ENCODE measurements at places on chromosomes 6 and 20.

DNA sequence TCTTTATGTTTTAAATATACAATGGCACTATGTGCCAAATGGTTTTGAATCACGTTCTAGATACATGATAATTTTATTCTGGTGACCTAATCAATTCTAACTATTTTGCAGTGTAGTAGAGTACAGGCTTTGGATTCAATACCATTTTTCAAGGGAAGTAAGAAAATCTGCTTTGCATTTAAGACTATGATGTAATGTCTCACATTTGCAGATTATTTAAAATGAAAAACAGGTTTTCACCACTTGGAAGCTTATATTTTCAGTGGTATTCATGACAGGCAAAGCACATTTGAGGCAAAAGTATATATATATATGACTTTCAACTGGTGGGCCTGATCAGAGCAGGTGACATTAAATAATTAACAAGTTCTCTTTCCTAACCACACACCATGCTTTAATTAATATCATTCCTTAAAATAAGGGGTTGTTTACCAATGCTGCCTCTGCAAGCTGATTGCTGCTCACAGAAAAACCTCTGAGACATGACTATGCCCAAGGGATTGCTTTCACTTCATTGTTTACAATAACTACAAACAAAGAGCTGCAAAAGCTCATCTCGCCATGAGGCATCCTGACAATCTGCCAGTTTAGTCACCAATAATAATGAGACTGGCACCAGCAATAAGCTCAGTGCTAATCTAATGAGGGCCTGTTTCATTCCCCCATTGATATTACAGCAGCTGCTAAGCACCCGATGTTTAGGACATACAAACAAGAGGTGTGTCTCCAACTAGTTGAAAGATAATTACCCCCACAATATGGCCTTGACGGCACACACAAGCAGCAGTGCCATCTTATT lies 1176.0 kb upstream of the GJE1 start:
- DNase-seq: no peak

- no peak for DNase-seq
These were observed 1.7 kb downstream of the PPDPF start for GRCh38 chr20:63522091-63522868.

DNA sequence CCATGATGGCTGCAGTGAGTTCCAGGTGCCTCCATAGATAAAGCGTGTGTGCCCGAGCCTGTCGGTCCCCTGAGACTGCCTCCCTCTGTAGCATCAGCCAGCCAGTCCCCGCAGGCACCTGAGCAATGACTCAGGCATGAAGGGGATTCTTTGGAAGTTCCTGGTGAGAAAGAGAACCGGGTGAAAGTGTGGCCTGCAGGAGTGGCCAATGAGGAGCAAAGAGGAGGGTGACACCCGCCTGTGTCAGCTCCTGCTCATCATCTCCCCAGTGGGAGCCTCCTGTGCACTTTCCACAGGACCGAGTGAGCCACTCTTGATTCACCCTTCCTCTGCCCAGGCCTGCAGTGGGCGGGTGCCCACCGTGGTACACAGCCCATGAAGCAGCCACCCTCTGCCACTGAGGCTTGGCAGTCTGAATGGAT lies 71.2 kb upstream of the PTPN1 start:
- no peak for DNase-seq

- DNase-seq: no peak
These were observed 7.0 kb downstream of the TAGAP start for GRCh38 chr6:159037756-159038290.

- DNase-seq: no peak
These were observed 29.9 kb upstream of the PRDM1 start for GRCh38 chr6:106056060-106056745.

GRCh38 chr6:53424300-53424699 lies 75.5 kb upstream of the ELOVL5 start:
- DNase-seq: no peak

DNA sequence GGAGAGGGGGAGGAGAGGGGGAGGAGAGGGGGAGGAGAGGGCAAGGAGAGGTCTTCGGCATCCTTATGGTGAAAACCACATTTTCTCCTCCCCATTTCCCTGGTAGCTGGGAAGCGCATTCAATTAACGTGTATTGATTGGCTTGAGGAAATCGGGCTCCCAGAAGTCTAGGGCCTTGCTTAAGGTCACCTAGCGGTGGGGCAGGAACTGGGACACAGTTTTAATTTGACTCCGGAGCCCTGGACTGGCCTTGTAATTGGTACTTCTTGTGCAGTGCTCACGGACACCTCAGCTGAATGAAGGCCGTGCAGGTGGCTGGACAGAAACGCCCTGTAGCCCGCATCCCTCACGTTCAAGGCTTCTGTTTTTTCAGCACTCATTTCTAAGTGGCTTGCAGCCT lies 42.8 kb downstream of the CTCFL start:
- DNase-seq: no peak

All from stimulated activated CD8-positive, alpha-beta memory T cell treated with anti-CD3 and anti-CD28 coated beads, Interleukin-7, amount 100 ng/mL, for 1 hour (primary cell).